Activated T-cell treated with anti-CD3 and anti-CD28 coated beads, Interleukin-2, amount 50 U/mL, for 48 hours (primary cell): ENCODE measurements at places on chromosomes 5 and 9.

GRCh38 chr5:5492087-5492933 is 69.8 kb downstream of the ICE1 start:
- DNase-seq: no peak

DNA sequence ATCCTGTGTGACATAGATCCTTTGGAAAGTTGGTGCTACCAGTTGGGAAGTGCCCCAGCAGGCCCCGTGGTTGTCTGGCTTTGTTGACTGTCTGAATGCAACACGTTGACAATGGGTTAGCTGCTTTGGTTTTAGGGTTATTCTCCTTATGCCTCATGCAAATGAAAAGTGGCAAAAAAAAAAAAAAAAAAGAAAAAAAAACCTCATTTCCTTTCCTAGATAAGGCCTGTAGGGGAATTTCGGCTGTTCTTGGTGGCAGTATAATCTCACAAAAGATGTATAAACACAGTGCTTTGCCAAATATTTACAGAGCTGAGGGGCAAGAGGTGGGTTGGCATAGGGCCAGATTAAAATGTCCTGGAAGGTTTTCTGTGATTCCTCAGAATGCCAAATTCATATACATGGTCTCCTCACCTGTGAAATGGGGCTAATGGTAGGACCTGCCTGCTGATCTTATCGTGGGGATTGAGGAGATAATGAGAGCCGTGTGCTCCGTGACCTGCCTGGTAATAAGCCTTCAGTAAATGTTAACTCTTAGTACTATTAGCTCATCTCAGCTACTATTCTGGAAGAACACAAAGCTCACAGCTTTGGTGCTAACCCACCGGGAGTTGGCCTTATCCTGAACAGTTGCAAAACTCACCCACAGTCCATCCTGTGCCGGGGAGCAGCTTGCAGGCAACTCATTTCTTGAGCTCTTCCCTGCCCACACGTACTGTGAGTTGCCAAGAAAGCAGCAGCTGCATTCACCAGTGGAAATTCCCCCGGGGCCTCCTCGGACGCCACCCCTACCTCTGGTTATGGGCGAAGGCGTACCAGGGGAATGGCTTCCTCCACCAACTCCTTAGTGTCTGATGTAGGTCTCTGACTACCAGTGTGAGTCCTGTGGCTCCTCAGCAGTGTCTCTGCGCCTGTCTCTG is 220.3 kb downstream of the NR3C1 start:
- peak; percentile 79 for DNase-seq

DNA sequence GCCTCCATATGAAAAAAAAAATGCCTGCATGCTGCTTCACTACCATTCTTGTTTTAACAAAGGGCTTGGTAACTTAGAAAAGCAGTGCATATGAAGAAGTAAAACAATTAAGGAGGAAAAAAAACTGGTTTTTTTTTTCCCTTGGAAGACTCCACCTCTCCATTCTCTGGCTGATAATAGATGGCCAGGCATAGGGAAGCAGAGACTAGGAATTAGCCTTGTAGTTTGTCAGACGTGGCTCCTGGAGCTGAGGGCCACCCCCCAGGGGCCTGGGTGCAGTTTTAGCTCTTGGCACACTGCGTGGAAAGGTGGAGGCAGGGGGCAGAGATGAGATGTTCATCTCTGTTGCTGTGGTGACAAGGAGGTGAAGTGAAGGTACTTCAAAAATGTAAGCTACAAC is 42.7 kb downstream of the WDR36 start:
- DNase-seq: no peak

- no peak for DNase-seq
Observed at GRCh38 chr9:8653855-8654254, 854.3 kb upstream of the DMAC1 start.

DNA sequence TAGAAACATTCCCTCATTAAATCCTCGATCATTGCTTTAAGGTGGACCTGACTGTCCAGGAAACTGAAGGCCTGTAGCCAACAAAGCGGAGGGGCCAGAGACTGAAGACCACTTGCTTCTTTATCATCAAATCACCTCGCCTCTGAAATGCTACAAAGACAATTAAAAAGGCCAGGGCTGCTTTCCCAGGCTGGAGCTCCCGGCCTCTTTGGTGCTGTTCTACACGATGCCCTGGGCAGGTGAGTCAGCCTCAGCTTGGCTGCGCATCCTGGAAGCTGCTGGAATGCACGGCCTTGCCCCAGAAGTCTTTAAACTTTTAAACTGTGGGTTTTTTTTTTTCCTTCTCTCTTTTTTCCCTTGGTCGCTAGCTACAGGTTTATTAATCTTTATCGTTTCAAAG is 46.5 kb downstream of the SH3PXD2B start:
- DNase-seq: no peak
